Activated T-helper 1 cell treated with anti-CD3 and anti-CD28 coated beads, Interleukin-12 subunit alpha, Interleukin-12 subunit beta, Interleukin-2, Interleukin-4 antibody, amounts not matched to agents 30 ng/mL and 10 ng/mL and 1 ng/mL, durations not matched to agents 14 hours and 24 hours and 36 hours (primary cell): ENCODE measurements at places on chromosomes 1 and 21.

DNA sequence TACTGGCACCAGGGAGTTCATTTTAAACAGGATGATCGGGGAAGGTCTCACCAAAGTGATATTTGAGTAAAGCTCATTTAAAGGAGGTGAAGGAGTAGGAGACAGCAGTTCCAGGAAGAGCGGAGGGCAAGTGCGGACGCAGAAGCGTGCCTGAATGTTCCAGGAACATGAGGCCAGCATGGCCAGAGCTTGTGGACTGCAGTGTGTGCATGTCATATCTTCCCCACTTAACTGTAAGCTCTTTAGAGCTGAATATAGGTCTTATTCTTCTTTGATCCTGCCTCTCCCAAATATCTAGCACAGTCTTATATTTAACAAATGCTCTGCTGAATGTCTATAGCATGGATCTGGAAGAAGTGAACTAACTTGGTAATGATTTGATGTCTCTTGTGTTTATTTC lies 639.3 kb downstream of the SMYD3 start:
- no peak for DNase-seq

- DNase-seq = no peak
Observed at GRCh38 chr1:222326710-222327036, 221.2 kb downstream of the HHIPL2 start.

DNA sequence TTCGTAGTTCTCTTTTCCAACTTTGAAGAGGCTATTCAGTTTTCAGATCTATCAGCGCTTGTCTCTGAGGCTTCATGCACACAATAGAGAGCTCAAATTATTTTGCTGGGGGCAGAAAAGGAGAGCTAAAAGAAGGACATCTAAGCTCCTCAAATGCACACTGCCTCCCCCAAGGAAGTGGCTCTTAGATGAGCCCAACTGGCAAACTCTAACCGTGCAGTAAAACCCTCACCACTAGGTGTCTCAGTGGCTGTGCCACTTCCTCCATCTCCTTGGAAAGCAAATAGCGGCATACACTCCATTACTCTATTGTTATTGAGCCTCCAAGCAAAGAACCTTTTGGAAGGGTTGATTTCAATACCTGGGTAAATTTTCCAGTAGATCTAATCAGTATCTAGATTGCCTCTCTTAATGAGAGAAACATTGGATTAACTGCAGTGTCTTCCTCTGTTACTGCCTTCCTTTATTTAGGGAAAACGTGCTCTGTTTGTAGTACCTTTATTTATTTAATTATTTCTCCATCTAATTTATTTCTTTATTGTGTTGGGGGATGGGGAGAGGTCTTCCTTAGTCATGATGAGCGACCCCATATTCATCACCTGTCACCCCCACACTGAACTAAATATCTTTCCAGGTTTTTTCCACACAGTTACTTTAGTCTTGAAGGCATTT lies 9.2 kb upstream of the SFPQ start:
- peak; percentile 63 for DNase-seq

- no peak for DNase-seq
Observed at GRCh38 chr1:100538913-100539835, 1.2 kb downstream of the GPR88 start.

DNA sequence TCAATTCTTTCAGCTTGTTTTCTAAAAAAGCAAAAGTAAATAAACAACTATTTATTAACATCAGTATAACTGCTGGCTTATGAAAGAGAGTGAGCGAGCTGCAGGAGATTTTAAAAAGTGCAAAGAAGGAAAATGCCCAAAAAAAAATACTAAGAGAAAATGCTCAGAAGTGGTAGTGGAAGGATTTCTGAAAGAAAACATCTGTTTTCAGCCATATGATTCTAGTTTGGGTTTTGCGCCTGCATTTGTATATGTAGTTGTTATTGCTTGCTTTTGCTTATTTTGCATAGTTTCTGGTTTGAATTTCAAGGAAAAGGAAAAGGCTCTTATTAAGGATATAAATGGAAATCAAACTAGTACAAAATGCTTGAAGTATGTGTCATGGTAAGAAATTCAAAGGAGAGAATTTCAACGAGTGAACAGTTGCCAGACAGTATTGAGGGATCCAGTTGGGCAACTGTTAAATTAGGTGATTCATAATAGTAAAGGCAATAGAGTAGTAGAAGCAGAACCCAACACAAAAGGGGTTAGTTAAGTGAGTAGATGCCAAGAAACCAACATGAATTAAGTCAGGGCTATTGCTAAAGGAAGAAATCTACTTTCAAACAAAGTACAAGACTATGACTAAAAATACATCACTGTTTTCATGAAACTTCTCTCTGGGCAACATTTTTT lies 1.2 kb downstream of the GBP5 start:
- DNase-seq = no peak

DNA sequence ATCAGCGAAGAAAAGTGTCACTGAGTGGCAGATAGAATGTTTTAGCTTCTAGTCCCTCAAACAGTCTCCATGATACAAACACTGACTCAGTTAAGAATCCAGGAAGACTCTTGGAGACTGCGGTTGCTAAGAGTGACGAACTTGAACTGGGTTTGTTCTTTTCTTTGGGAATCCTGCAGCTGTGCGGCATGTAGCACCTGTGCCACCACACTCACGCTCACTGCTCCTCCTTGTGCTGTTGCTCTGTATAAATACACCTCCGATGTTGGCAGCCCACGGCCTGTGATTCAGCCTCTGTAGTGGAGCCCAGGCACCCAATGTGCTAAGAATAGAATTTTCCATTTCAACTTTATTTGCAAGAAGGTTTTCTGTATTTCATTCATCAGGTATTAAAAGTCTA lies 5.5 kb upstream of the PPIE start:
- no peak for DNase-seq

DNA sequence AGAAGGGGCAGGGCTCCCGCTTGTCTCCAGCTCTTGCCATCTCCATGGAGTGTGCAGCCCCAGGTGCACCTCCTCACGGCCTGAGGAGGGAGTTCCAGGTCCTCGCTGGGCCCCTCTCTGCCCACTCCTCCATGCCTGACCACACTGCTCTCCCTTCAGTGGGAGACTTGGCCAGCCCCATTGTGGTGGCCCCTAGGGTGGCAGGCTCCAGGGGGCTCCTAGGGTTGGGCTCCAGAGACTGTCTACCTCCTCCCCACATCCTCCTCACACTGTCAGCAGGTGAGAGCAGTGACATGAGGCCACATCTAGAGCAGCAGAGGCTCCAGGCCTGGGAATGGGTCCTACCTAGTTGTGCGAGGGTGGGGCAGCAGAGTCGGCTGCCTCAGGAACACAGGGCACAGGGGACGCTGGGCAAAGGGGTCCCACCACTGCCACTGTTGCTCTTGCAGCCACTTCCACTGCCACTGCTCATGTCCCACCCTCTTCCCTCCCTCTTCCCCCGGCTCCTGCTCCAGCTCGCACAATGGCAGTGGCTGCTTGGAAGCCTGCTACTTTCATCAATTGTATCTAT lies 514.8 kb downstream of the MRPL39 start:
- DNase-seq = no peak

- no peak for DNase-seq
Observed at GRCh38 chr1:185464777-185465176, 147.7 kb upstream of the IVNS1ABP start.

DNA sequence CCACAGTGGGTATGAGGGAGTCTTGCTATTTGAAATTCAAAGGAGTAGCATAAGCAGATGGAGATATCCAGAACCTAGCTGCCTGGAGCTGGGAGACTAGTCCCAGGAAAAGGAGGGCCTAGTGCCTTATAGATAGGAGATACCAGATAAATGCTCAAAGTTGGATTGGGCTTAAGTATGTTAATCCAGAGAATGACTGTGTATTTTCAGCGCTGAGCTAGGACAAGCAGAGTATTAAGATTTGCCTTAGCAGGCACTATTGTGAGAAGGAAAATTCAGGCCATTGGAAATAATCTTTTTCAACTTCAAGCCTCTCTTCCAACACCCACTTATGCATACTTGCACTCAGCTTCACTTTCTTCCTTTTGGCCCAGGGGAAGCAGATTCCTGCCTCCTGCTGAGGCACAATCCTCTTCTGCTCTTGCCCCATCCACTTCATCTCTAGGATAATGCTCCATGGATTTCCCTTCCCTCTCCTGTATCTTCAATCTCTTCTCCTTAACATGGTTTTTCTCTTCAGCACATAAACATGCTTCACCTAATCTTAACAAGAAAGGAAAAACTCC lies 21.1 kb downstream of the PIK3C2B start:
- no peak for DNase-seq

DNA sequence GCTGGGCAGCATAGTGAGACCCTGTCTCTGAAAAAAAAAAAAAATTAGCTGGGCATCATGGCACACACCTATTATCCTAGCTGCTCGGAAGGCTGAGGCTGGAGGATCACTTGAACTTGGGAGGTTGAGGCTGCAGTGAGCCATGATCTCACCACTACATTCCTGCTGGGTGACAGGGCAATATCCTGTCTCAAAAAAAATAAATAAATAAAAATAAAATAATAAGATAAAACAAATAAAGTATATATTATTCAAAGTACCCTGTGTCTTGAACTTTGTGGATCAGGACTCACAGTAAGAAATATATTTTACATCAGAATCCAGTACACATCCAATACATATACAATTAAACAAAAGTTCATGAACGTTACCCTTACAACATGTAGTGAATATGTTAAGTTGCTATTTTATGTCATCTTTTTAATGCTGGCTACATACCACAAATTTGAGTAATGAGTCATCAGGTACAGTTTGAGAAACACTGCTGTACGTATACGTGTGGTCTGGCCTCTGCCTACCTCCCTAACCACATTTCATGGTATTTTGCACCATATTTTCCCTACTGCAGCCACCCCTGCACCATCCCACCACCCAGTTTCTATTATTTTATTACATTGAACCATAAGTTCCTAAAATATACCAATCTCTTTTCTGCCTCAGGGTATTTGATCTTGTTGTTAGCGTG lies 4.4 kb downstream of the NME7 start:
- peak; percentile 26 for DNase-seq

GRCh38 chr1:158933621-158934020 lies 2.3 kb downstream of the PYHIN1 start:
- no peak for DNase-seq

- DNase-seq = peak; percentile 7
Observed at GRCh38 chr1:247409869-247410544, 6.0 kb upstream of the NLRP3 start.

DNA sequence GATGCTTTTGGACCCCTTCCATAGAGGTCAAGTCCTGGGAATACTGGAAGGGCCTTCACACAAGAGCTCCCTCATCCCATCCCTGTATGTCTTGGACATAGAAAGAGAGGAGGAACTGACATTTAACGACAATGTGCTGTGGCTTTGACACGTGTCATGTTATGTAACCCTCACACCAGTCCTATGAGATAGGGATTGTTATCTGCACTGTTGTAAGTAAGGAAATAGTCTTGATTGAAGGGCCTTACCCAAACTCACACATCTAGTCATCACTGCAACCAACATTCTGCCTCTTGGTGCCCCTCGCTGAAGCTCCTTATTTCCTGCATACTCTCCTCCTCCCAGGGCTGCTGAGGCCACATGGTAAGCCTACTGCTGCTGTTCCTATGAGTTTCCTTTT lies 63.7 kb upstream of the ANGPTL1 start:
- DNase-seq = no peak

DNA sequence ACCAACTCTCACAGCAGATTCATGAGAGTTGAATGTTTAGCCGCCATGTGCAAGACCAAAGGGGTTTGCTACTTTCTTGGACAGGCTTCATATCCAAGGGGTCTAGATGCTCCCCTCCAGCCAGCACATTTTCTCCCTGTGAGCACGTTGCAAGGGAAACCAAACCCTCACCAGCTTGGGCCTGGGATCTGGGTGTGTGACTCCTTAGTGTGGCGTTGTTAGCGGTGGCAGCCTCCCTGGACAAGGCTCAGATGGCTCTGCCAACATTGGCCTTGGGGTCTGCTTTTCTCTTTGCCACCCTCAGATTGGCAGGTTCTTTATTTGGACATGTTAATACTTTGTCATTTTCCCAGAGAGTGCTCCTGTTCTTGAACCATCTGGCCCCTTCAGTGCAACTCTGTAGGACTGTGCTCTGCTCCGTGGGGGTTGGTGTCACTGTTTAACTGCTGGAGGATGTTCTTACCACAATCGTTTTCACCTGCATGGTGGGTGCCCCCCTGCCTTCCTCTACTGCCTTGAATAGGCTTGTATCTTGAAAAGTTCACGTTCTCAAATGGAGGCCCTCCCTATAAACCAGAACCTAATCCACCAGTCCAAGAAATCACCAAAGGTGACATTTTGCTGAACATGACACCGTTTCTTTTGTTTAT lies 13.4 kb downstream of the ABCG1 start:
- no peak for DNase-seq

- no peak for DNase-seq
Observed at GRCh38 chr1:62962014-62962812, 178.3 kb downstream of the ATG4C start.
